Lower leg skin (tissue), 4 donors: ENCODE measurements at places on chromosomes 5 and 9. TPM values are rescaled to one million over a fixed set of nuclear protein-coding genes. Genes with fewer than 3 reads are reported as not detected.

DNA sequence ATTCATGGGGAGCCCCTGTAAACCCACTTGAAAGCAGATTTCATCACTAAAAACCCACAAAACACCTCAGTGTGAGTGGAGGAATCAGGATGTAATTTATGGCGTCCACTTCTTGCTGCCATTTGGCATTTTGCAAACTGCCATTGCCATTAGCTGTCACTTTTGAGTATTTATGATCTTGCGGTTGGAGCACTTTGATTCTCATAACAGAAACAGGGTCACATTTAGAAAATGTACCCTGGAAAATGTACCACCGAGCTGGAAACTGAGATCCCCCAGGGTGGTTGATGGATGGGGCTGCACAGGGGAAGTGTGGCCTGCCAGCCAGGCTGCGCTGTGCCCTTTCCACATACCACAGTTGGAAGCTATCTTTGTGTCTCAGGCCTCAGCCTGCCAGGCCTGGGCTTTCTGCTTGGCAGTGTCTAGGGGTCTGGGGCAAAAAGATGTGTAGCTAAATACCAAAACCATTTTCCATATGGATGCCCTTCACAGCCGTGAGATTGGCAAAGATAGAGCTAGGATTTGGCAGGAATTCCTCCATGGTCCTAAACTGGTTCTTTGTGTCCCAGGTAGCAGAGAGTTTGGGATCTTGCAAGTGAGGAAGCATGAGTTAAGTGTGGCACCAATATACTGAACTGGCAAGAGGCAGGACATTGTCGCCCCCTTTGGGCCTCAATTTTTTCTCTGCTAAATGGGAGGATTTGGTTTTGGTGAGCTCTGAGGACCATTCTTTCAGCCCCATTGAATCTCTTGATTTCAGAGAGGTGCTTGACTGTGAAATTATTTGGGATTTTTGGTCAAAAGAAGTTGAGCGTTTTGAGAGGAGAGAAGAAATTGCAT lies 46.2 kb downstream of the GALNT10 start:
- no peak for DNase-seq

The ZDHHC12 gene
- total RNA-seq = 95.7 TPM

GRCh38 chr9:70111641-70112236 lies 68.1 kb downstream of the MAMDC2 start:
- DNase-seq = no peak

The BRINP1 gene
- 0.16 TPM for total RNA-seq

DNA sequence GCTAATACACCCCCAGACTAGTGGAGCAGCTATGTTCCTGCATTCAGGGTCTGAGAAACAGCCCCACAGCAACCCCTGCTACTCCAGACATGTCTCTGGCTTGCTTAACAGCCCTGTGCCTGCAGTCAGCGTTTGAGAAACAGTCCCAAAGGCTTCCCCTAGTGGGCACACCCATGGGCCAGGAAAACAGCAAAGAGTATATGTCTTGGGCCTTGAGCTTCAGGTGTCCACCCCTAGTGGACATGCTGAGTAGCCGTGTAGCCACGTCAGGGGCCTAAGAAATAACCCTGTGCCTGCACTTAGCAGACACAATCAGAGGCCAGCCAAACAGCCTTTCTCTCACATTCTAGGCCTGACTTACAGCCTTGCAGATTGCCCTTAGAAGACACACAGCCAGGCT lies 698.6 kb downstream of the PTPRD start:
- no peak for DNase-seq

DNA sequence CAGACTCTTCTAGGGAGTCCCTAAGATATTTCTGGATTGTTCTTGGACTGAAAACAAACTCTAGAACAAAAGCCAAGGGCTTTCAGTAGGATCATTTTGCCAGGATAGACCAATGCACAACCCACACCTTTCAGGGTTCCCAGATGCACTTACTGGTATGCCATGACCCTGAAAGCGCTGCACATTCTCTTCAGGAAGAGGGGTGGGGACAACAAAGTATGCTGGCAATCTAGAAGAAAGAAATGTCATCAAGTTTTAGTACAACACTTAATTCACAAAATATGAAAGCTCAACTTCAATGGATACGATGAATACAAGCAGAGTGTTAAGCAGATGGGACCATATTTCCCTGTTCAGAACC lies 57.2 kb downstream of the MTMR12 start:
- no peak for DNase-seq

The CNTFR gene
- 3.9 TPM for total RNA-seq

DNA sequence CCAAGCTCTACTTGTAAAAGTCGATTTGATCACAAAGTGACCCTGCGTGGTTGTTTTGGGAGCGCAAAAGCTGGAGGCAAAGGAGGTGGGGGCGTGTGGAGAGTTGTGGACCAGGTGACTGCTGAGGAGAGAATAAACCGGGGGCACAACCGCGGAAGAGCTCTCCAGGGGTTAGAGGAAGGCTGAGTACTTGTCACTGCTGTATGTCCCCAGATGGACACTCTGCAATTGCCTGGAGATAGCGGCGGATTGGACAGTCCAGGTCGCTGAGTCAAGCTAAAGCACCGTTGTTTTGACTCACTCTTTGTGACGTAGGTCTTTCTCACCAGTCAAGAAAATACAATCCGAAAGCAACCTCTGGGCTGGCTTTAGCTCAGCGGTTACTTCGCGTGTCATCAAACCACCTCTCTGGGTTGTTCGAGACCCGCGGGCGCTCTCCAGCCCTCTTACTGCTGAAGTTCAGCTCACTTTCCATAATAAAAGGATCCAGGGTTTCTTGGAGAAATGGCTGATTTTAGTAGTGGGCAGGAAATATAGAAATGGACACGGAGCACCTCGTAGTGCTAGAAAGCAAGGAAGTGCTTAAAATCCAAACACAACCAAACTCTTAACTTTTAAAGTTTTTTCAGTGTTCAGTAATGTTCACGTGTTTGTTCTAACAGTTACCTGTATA lies 25.7 kb downstream of the ZMAT2 start:
- peak; percentile 17 for DNase-seq

- DNase-seq = no peak
Observed at GRCh38 chr5:164094291-164094690, 588.9 kb downstream of the MAT2B start.

DNA sequence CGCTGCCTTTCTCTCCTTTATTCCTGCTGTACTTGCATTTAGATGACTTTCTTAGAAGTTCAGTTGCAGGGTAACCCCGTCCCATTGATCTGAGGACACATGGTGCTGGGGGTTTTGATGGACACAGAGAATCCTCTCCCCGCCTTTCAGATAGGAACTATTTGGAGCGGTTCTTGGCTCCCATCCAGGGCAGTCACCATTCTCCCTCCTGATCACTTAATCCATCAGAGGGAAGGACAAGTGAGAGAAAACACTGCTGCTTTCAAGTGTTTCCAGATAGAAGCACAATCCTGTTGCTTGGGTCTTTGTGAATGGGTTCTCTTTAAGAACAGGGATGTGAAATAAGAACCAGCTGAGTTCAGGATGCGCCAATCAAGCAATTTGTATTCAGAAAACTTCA lies 85.2 kb downstream of the IRX1 start:
- no peak for DNase-seq
